SHP77 (cell line): ENCODE measurements at places on chromosomes 11 and 22.

DNA sequence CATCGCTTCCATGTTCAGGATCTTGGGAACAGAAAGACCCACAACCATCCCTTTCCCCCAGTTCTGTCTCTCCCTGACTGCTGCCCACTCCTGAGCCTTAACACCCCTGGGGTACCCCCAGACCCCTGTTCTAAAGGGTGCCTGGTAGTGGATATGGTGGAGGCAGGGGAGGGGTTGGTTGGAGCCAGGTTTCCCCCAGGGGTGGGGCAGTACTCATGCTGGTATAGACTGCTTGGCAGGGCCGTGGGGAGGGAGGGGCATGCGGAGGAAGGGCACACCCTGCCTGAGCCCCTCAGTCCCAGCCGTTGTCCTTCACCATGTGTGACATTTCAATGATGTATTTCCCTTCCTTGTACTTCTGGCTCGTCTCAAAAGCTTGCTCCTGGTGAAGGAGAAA lies 4.0 kb downstream of the YPEL4 start:
- DNase-seq = no peak

DNA sequence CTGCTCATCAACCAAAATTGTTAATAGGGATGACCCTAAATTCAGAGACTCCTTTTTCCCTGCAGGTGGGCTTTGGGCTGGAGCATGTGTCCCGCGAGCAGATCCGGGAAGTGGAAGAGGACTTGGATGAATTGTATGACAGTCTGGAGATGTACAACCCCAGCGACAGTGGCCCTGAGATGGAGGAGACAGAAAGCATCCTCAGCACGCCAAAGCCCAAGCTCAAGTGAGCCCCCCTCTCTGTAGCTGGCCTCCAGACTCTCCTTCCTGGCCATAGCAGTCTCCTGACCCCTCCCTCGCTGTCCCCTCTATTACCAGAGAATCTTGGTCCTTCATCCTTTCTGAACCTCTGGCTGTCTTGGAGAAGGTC lies 47.9 kb upstream of the RAB1B start:
- DNase-seq = no peak

- DNase-seq = no peak
Measured at GRCh38 chr22:24465566-24465965, 29.6 kb upstream of the UPB1 start.

DNA sequence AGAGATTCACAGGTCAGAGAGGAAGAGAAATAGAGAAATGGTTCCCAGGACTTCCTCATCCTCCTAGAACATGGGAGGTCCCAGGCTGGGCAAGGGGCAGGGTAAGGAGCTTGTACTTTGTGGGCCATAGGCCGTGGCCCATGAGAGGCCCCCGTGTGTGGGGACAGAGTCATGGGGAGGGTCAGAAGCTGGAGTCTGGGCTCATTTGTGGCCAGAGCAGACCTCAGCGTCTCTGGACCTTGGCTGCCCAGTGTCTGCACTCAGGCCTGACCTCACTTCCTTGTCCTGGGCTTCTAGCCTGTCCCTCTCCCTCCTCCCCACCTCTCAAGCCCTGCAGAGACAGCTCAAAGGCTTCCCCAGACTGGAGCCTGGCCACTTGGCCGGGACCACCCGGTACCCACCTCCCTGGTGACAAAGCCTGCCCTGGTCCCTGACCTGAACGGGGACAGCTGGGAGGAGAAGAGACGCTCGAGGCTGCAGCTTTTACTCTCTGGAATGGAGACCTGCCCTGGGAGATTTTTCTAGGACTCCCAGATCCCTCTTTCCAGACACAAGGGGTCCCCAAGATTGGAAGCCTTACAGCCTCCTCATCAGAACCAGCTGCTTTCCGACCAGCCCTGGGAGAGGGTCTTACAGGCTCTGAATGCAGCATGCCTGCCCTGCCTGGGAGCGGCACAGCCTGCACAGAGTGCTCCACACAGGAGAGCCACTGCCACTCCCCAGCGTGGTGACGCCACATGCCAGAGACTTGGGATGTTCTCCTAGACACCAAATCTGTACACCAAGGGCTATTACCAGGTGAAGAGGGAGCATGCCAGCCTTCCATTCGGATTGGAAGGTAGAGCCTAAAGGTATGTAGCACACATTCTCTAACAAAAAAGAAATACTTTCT lies 569.0 kb upstream of the B3GAT1 start:
- DNase-seq = no peak

GRCh38 chr22:25130462-25130861 lies 69.2 kb upstream of the CRYBB3 start:
- no peak for DNase-seq

- DNase-seq = no peak
Measured at GRCh38 chr11:57772562-57772961, 11.0 kb downstream of the CTNND1 start.

GRCh38 chr22:30947816-30948454 lies 20.6 kb downstream of the MORC2 start:
- no peak for DNase-seq

DNA sequence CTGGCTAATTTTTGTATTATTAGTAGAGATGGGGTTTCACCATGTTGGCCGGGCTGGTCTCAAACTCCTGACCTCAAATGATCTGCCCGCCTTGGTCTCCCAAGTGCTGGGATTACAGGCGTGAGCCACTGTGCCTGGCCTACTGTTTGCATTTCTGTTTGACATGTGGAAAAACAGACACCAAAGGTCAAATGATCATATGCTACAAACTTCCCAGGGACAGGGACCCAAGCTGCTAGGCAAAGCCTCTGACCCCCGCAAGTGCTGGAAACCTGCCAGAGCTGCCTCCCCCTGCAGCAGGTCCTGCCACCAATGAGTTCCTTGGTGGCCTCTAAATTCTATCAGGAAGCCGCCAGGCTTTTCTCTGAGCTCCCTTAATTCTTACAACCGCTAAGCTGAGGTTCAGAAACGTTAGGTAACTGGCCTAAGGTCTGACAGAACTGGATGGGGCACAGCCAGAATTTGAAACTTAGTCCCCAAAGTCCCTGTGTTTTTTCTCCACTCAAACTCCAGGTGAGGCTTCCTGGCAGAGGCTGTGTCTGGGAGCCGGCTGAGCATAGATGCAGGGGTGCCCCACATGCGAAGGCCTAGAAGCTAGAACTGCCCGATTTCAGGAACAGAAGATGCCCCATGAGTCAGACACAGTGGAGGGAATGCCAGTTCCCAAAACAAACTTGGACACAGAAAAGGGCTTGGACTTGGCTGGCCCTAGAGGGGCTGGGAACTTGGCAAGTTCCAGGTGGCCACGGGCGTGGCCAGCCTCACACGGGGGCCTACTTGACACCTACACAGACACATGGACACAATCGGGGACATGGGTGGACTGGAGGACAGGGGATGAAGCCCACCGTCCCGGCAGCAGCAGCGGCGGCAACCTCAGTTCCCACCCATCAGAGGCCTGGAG lies 7.4 kb downstream of the CSNK1E start:
- DNase-seq = no peak

DNA sequence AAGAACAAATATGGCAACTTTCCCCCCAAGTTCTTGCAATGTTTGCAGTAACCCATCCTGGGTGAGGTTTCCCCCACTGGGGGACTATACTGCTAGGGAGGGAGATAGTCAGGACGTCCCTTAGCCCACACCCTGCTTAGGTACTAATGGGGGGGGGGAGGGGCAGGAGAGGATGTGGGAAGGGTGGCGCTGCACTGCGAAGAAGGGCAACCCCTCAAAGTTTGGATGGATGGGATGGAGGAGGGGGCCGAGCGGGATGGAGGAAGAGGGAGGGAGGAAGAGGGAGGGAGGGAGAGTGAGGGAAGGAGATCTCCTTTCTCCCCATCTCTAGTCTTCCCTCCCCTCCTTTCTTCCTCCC lies 100.6 kb upstream of the HSD17B12 start:
- no peak for DNase-seq

DNA sequence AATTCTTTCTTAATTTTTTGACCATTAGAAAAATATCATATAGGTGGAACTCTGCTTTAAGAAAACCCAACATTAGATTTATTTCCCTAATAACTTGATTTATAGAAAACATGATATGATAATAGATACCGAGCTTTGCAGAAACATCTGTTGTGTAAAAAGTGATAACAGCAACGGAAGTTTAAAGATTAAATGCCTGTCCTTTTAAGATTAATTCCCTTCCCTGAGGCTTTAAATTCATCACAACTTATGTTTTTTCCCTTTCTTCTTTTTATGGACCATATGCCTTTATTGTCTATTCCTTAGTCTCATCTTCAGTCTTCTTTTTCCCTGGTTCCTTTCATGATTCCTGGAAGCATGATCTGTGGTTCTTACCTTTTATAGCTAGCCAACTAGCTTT lies 1.9 kb downstream of the USP47 start:
- DNase-seq = no peak

DNA sequence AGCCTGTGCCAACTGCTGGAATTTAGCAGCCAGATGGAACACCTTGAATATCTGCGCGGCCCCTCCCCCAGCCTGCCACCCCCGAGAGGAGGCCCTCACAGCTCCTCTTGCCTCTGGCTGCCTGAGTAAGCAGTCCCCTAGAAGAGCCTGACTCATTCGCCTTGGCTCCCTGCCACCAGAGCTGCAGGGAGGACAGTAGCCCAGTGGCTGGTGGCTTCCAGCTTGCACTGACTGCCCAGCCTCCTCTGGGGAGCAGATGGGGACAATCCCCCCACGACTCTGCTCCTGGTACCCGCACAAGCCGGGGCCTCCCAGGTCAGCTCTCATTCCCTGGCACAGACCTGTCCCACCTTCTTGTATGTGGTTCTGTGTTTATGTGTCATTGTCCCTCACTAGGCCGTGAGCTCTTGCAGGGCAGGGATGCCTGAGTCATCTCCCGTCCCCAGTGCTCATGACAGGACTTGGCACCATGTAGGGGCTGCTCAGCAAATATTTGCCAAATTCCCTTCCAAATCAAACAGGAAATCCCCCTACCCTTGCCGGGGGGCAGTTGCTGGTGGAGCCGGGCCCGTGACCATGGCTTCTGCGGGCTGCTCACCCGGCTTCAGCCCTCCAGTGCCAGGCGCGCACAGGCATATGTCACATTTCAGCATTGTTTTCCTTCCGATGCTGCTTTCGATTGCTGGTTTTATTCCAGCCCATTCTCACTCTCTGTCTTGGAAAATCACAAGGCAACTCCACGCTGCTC lies 43.6 kb downstream of the CACNG2 start:
- peak; percentile 95 for DNase-seq

- DNase-seq = no peak
Measured at GRCh38 chr22:24985826-24986214, 33.3 kb downstream of the KIAA1671 start.

GRCh38 chr11:122741613-122742300 lies 86.2 kb downstream of the UBASH3B start:
- DNase-seq = no peak

DNA sequence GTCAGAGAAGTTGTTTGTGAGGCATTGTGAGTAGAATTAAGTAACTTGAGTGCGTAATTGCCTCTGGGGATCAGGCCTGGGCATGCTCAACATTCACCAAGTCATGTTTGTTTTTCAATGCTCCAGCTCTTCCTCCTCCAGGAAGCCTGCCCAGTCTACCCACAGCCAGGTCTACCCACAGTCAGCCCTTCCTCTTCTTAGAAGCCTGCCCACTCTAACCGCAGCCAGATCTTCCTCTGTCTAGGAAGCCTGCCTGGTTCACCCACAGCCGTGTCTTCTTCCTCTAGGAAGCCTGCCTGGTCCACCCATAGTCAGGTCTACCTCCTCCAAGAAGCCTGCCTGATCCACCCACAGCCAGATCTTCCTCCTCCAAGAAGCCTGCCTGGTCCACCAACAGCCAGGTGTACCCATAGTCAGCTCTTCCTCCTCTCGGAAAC lies 25.0 kb downstream of the LRP5 start:
- DNase-seq = no peak

- no peak for DNase-seq
Measured at GRCh38 chr11:36122671-36123070, 166.6 kb downstream of the COMMD9 start.

- DNase-seq = no peak
Measured at GRCh38 chr11:8634498-8634897, 40.5 kb upstream of the STK33 start.

- DNase-seq = peak; percentile 59
Measured at GRCh38 chr11:75421902-75422247, 11.1 kb downstream of the KLHL35 start.

GRCh38 chr22:29663180-29663821 lies 56.5 kb upstream of the CABP7 start:
- DNase-seq = no peak

- no peak for DNase-seq
Measured at GRCh38 chr11:70423523-70424505, 25.5 kb downstream of the CTTN start.

GRCh38 chr22:50216684-50217520 lies 16.1 kb downstream of the SELENOO start:
- no peak for DNase-seq

DNA sequence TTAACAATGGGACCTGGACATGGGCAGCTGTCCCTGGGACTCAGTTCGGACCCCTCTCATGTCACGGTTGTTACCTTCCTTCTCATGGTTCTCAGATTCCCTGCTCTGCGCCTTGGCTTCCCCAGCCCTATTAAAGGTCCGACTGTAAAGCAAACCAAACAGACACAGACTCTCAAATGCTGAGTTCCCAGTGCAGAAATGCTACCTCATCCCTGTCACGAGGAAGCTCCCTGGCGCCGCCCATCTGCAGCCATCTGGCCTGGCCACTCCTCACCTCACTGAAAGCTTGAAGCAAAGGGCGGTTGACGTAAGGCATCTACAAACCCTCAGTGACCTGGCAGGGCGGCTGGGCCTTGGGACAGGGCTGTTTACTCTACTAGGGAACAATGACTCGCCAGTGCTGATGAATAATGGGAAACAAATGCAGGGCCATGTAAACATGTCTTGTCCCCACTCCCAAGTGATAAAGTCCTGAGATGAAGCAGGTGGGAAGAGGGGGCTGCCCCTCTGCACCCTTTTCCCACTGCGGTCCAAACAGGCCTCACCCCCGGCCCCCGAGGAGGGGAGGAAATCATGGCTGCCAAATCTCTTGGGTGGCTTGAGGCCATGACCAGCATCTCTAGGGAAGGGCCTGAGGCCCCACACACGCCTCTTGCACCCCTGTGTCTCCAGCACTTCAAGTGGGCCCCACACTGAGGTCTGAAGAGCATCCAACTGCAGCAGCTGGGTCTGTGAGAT lies 49.3 kb downstream of the SCUBE1 start:
- peak; percentile 96 for DNase-seq

- no peak for DNase-seq
Measured at GRCh38 chr11:117875382-117876058, 938 bp downstream of the FXYD6 start.

DNA sequence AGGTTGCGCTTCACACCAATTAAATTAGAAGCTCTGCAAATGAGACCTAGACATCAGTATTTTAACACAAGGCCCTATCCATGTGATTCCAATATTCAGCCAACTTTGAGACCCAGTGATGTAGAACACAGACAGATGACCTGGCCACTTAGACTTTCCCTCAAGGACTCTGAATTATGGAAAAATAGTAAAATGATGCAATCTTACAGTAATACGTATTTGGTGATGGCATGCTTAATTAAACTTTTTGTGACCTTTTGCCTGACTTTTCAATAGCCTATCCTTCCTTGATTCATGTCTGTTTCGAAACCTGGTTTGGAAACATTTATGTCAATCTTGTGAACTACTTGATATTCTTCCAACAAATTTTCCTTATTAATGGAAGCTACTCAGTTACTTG lies 521.2 kb downstream of the KCNA4 start:
- DNase-seq = no peak

- no peak for DNase-seq
Measured at GRCh38 chr11:71151561-71151960, 100.8 kb downstream of the SHANK2 start.
